Pancreas (tissue), 10 donors: ENCODE measurements at places on chromosomes 1 and 21. TPM values are rescaled to one million over a fixed set of nuclear protein-coding genes. Genes with fewer than 3 reads are reported as not detected.

DNA sequence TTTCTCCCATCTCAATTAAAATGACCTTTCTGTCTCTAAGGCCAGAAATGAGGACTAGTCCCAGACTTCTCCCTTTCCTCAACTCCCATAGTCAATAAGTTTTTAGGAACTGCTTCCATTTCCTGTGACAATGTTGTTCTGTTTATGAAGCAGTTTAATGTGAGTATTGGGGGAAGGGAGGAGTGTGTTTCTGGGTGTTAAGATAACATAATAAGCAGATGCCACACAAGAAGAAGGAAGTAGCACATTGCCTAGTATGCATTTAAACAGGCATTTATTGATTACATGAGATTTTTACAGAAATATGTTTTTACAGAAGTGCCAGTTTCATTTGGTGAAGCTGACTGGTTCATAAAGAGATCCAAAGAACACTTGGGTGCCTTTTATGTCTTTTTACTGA is 65.6 kb upstream of the TNR start:
- H3K27me3 ChIP-seq, result no peaks in the 10 kb centered on the region
- DNase-seq, result no peak
- no peaks in the 10 kb centered on the region for H3K36me3 ChIP-seq
- no peak overlapping the region for H3K4me3 ChIP-seq
- peaks cover 11% of the 10 kb centered on the region for H3K4me1 ChIP-seq

- no peak overlapping the region for H3K4me3 ChIP-seq
- H3K27ac ChIP-seq, result no peak overlapping the region
- H3K27me3 ChIP-seq, result no peaks in the 10 kb centered on the region
- H3K4me1 ChIP-seq, result no peaks in the 10 kb centered on the region
Observed at GRCh38 chr1:162383516-162383915, 2.0 kb downstream of the C1orf226 start.

DNA sequence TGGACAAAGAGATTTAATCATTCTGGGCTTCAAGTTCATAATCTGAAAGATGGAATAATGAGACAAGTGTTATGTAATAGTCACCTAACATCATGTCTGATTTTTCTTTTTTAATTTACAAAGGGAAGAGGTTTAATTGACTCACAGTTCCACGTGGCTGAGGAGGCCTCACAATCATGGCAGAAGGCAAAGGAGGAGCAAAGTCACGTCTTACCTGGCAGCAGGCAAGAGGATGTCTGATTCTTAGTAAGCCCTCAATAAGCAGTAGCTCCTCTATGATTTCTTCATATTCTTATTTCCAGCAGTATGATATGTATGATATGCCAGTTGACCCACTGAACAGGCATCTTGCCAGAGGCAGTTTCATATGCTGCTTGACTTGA is 152.7 kb downstream of the S1PR1 start:
- no peaks in the 10 kb centered on the region for H3K27me3 ChIP-seq
- no peak overlapping the region for H3K27ac ChIP-seq
- no peak for DNase-seq
- no peak overlapping the region for H3K4me3 ChIP-seq
- H3K36me3 ChIP-seq, result no peaks in the 10 kb centered on the region

DNA sequence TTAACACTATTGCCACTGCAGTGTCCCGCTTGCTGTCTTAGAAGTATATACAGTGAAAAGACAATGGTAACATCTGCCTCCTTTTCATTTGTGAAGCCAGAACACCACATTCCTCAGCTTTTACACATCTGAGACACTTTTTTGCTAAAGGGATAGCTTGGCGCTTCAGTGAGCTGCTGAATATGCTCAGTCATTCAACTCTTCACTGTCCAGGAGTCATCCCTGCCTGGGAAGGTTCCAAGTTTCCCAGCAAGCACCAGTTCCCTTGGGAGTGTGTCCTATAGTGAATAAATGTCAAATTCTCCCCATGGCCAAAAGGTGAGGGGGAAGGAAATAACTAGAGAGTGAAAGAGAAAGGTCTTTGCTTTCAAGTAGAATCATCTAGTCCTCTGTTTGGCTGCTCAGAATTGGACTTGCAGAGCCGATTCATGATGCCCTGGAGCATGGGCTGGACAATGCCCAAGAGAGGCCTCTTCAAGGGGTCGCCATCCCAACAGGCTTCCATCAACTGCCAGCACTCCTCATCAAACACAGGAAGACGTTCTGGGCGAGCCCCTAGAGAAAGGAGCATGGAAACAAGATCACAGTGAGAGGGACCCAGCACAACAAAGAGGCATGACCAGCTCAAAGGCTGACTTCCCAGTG is 25.5 kb upstream of the RBBP5 start:
- H3K4me3 ChIP-seq, result no peak overlapping the region
- no peaks in the 10 kb centered on the region for H3K36me3 ChIP-seq
- no peak for DNase-seq
- H3K27ac ChIP-seq, result no peak overlapping the region

Gene CPLANE2
- 3.3 TPM for total RNA-seq

Gene TAL1
- 0.46 TPM for total RNA-seq

- no peaks in the 10 kb centered on the region for H3K4me1 ChIP-seq
- no peak overlapping the region for H3K27ac ChIP-seq
- no peaks in the 10 kb centered on the region for H3K36me3 ChIP-seq
- H3K4me3 ChIP-seq, result no peak overlapping the region
- H3K27me3 ChIP-seq, result no peaks in the 10 kb centered on the region
Observed at GRCh38 chr1:89254658-89255287, 17.9 kb downstream of the GBP5 start.

GRCh38 chr1:91511386-91511785 is 10.7 kb downstream of the CDC7 start:
- no peaks in the 10 kb centered on the region for H3K27me3 ChIP-seq
- DNase-seq, result no peak
- no peaks in the 10 kb centered on the region for H3K36me3 ChIP-seq
- H3K4me1 ChIP-seq, result no peaks in the 10 kb centered on the region
- no peak overlapping the region for H3K27ac ChIP-seq
- H3K4me3 ChIP-seq, result no peak overlapping the region

DNA sequence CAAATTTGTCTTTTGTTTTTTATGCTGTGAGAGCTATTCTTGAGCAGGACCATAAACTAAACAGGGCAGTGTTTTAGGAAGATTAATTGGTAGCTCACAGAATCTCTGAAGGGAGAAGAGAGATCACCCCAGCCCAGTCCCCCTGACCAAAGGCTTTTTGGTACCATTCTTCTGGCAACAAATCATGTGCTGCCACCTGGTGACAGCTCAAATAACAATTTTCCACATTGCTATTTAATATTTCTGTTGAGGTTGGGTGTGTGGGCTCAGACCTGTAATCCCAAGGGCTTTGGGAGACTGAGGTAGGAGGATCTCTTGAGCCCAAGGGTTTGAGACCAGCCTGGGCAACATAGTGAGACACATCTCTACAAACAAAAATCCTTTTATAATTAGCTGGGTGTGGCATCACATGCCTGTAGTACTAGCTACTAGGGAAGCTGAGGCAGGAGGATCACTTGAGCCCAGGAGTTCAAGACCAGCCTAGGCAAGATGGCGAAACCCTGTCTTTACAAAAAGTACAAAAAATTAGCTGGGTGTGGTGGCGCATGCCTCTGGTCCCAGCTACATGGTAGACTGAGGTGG is 2.2 kb upstream of the TESK2 start:
- H3K36me3 ChIP-seq, result no peaks in the 10 kb centered on the region
- no peak overlapping the region for H3K4me3 ChIP-seq
- no peaks in the 10 kb centered on the region for H3K4me1 ChIP-seq
- no peak overlapping the region for H3K27ac ChIP-seq
- H3K27me3 ChIP-seq, result no peaks in the 10 kb centered on the region
- peak; percentile 56 for DNase-seq

Gene NHLH1
- total RNA-seq, result not detected

Gene LCE3D
- not detected for total RNA-seq

- H3K27ac ChIP-seq, result no peak overlapping the region
- no peaks in the 10 kb centered on the region for H3K4me1 ChIP-seq
- no peak for DNase-seq
- H3K4me3 ChIP-seq, result no peak overlapping the region
- H3K36me3 ChIP-seq, result no peaks in the 10 kb centered on the region
- H3K27me3 ChIP-seq, result no peaks in the 10 kb centered on the region
Observed at GRCh38 chr1:248631354-248632008, 3.4 kb downstream of the OR2T11 start.

GRCh38 chr1:180424848-180425457 is 77.4 kb downstream of the ACBD6 start:
- no peaks in the 10 kb centered on the region for H3K27me3 ChIP-seq
- no peaks in the 10 kb centered on the region for H3K36me3 ChIP-seq
- no peak overlapping the region for H3K27ac ChIP-seq
- DNase-seq, result no peak
- H3K4me3 ChIP-seq, result no peak overlapping the region
- H3K4me1 ChIP-seq, result peaks cover 4% of the 10 kb centered on the region

- H3K36me3 ChIP-seq, result no peaks in the 10 kb centered on the region
- H3K4me3 ChIP-seq, result no peak overlapping the region
- H3K27ac ChIP-seq, result no peak overlapping the region
- no peaks in the 10 kb centered on the region for H3K27me3 ChIP-seq
- DNase-seq, result no peak
- H3K4me1 ChIP-seq, result no peaks in the 10 kb centered on the region
Observed at GRCh38 chr21:35316933-35317332, 267.8 kb upstream of the RUNX1 start.

Gene S100B
- 1.0 TPM for total RNA-seq

GRCh38 chr1:157624471-157624870 is 26.6 kb upstream of the FCRL4 start:
- DNase-seq, result no peak
- H3K36me3 ChIP-seq, result no peaks in the 10 kb centered on the region
- H3K4me1 ChIP-seq, result no peaks in the 10 kb centered on the region
- H3K27ac ChIP-seq, result no peak overlapping the region

DNA sequence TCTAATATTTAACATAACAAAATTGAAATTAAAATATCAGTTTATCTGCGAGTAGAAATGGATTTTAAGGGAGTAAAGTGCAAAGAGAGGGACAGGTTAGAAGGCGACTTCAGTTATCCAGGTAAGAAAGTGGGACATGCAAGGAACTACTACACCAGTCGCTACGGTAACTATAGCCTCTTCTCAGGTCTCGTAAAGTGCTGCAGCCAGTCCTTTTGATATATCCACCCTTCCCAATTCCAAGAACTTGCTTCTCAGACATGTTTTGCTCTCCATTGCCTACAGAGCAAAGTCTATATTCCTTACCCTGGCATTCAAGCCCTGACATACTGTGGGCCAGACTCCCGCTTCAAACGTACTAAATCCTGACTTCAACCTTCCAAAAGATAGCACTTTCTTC is 2.5 kb downstream of the COA7 start:
- no peak for DNase-seq
- no peak overlapping the region for H3K27ac ChIP-seq
- H3K36me3 ChIP-seq, result peaks cover 10% of the 10 kb centered on the region
- no peak overlapping the region for H3K4me3 ChIP-seq

- peak; percentile 78 for DNase-seq
- H3K4me1 ChIP-seq, result peaks cover 10% of the 10 kb centered on the region
- H3K27me3 ChIP-seq, result no peaks in the 10 kb centered on the region
Observed at GRCh38 chr1:10960411-10961299, 51.8 kb upstream of the TARDBP start.

- H3K36me3 ChIP-seq, result no peaks in the 10 kb centered on the region
Observed at GRCh38 chr21:33762803-33763581, 120.7 kb downstream of the ITSN1 start.

- no peak overlapping the region for H3K27ac ChIP-seq
- no peaks in the 10 kb centered on the region for H3K36me3 ChIP-seq
- H3K4me1 ChIP-seq, result no peaks in the 10 kb centered on the region
- DNase-seq, result no peak
- no peak overlapping the region for H3K4me3 ChIP-seq
- no peaks in the 10 kb centered on the region for H3K27me3 ChIP-seq
Observed at GRCh38 chr1:110170766-110171733, 20.8 kb downstream of the SLC6A17 start.

DNA sequence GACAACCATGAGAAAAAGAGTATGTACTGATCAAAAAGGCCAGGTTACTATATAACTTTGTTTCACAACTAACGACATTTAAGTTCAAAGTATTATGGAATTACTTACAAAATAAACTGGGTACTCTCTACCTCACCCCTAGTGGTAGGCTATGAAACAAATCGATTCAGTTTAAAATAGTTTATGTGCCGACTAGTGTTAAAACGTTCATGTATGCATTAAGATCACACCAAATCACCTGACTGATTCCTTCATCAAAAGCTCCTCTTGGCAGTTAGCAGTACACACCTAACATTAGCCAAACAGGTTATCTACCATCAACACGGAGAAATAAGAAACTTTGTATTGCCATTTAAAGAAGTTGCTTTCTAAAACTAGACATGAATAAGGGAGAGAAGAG is 137.1 kb downstream of the AKT3 start:
- H3K4me1 ChIP-seq, result peaks cover 7% of the 10 kb centered on the region
- no peak for DNase-seq
- no peak overlapping the region for H3K4me3 ChIP-seq
- no peaks in the 10 kb centered on the region for H3K27me3 ChIP-seq
- no peak overlapping the region for H3K27ac ChIP-seq
- H3K36me3 ChIP-seq, result no peaks in the 10 kb centered on the region

Gene KLHL12
- total RNA-seq, result 10.4 TPM

DNA sequence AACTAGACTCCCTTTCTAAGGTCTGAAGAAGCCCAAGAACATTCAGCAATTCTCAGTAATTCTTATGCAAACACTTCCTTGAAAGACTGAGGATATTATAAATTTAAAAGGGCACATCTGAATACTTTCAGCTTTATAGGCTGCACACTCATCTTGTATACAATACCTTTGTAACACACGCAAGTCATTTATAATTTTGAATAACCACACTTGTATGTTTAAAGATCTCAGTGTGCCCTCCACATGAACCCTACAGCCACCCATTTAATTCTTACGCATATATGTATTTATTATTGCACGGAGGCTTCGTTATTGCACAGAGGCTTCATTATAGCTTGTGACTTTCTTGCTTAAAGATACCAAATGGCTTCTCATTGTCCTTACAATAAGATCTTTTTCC is 1.2 kb upstream of the KRTAP27-1 start:
- no peaks in the 10 kb centered on the region for H3K27me3 ChIP-seq
- no peak overlapping the region for H3K27ac ChIP-seq
- DNase-seq, result no peak
- no peaks in the 10 kb centered on the region for H3K4me1 ChIP-seq
- H3K36me3 ChIP-seq, result no peaks in the 10 kb centered on the region

GRCh38 chr1:68120136-68120791 is 69.8 kb upstream of the DIRAS3 start:
- no peak overlapping the region for H3K27ac ChIP-seq
- no peak for DNase-seq
- peaks cover 4% of the 10 kb centered on the region for H3K36me3 ChIP-seq
- no peaks in the 10 kb centered on the region for H3K27me3 ChIP-seq
- H3K4me1 ChIP-seq, result no peaks in the 10 kb centered on the region

- no peak for DNase-seq
- H3K4me3 ChIP-seq, result no peak overlapping the region
- H3K36me3 ChIP-seq, result no peaks in the 10 kb centered on the region
Observed at GRCh38 chr1:64543831-64544230, 73.9 kb downstream of the CACHD1 start.

GRCh38 chr21:45542667-45543370 is 579 bp upstream of the SLC19A1 start:
- H3K4me3 ChIP-seq, result peak overlapping the region; percentile 42
- no peaks in the 10 kb centered on the region for H3K4me1 ChIP-seq
- H3K36me3 ChIP-seq, result no peaks in the 10 kb centered on the region
- no peak overlapping the region for H3K27ac ChIP-seq
- no peaks in the 10 kb centered on the region for H3K27me3 ChIP-seq

- no peaks in the 10 kb centered on the region for H3K36me3 ChIP-seq
- H3K4me1 ChIP-seq, result peaks cover 16% of the 10 kb centered on the region
- no peak for DNase-seq
- no peaks in the 10 kb centered on the region for H3K27me3 ChIP-seq
- H3K4me3 ChIP-seq, result no peak overlapping the region
Observed at GRCh38 chr1:117176579-117176978, 34.1 kb downstream of the VTCN1 start.

GRCh38 chr1:187513190-187513589 is 684.4 kb downstream of the PLA2G4A start:
- no peaks in the 10 kb centered on the region for H3K27me3 ChIP-seq
- H3K4me1 ChIP-seq, result no peaks in the 10 kb centered on the region
- no peak overlapping the region for H3K4me3 ChIP-seq
- no peaks in the 10 kb centered on the region for H3K36me3 ChIP-seq
- H3K27ac ChIP-seq, result no peak overlapping the region
